ENCODE measurements at places on chromosomes 6 and 20. TPM values are rescaled to one million over a fixed set of nuclear protein-coding genes. Genes with fewer than 3 reads are reported as not detected.

Gene SEMG1
- not detected for polyA plus RNA-seq

Gene C6orf15
- not detected for polyA plus RNA-seq

Gene SALL4
- 0.93 TPM for polyA plus RNA-seq

Gene SLC13A3
- polyA plus RNA-seq: 10.7 TPM

Gene IMPG1
- 0.52 TPM for polyA plus RNA-seq

Gene TULP4
- 18.9 TPM for polyA plus RNA-seq

Gene GMDS
- 67.1 TPM for polyA plus RNA-seq

Gene ESR1
- polyA plus RNA-seq: 1.9 TPM

Gene PARD6B
- polyA plus RNA-seq: 1.3 TPM

Gene MDFI
- polyA plus RNA-seq: 49.5 TPM

Gene TASP1
- 14.7 TPM for polyA plus RNA-seq

Gene IL17F
- polyA plus RNA-seq: 0.63 TPM

Gene RUNX2
- polyA plus RNA-seq: 9.5 TPM

Gene DEFB132
- polyA plus RNA-seq: not detected

Gene LHFPL5
- polyA plus RNA-seq: 0.24 TPM

Gene FAM210B
- polyA plus RNA-seq: 84.7 TPM

Gene ISM1
- polyA plus RNA-seq: 5.3 TPM

Gene RBPJL
- polyA plus RNA-seq: not detected

Gene CYP24A1
- 0.80 TPM for polyA plus RNA-seq

GRCh38 chr6:135627092-135627715, 129.7 kb upstream of the AHI1 start:
- DNase-seq: no peak

GRCh38 chr6:101630941-101631340, 237.4 kb downstream of the GRIK2 start:
- DNase-seq: no peak

GRCh38 chr6:105326216-105326615, 76.7 kb downstream of the PREP start:
- no peak for DNase-seq

GRCh38 chr6:168559574-168560098, 118.7 kb downstream of the SMOC2 start:
- DNase-seq: no peak

DNA sequence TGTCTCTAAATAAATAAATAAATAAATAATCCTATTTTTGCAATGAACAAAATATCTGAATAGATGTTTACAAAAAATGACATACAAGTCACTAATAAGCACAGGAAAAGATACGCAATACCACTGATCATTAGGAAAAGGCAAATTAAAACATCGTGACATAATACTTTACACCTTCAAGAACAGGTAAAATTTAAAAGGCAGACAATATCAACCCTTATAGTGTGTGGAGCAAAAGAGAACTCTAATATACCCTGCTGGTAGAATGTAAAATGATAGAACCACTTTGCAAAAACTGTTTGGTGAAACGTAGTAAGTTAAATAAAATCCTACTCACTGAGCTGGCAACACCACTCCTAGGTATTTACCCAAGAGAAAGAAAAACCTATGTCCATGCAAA, 67.4 kb downstream of the ZMYND8 start:
- DNase-seq: no peak

GRCh38 chr20:63080411-63080810, 73.6 kb upstream of the BHLHE23 start:
- DNase-seq: no peak

GRCh38 chr20:32655903-32656512, 17.7 kb downstream of the C20orf203 start:
- DNase-seq: no peak

DNA sequence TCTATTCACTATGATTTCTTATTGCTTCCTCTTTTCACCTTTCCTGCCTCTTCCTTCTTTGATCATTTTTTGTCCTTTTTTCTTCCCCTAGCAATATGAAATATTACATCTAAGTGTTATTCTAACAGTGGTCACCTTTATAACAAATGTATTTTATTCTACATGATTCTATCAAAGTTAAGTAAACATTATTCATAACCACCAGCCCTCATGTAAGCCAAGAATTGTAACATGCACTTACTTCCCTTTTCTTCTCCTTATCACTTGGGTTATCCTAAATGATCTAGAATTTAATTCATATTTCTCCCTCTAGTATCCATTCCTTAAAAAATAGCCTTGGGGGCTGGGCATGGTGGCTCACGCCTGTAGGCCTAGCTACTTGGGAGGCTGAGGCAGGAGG, 88.3 kb upstream of the SLC22A23 start:
- no peak for DNase-seq

DNA sequence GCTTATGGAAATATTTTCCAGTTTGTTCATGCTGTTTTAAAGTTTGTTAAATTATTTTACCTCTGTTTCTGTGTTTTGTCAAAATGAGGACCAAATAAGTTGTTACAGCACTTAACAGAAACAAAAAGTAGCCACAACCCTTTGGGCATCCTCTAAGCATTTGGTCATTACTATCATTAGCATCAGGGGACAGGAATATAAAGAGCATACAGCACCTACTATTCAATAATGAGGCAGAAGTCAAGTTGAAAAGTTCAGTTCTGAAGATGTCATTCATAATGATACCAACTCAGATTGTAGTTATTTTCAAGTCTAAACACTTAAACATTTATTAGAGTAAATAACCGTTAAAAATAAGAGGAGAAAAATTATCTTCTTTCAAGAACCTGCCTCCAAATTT, 862.3 kb upstream of the FLRT3 start:
- no peak for DNase-seq

DNA sequence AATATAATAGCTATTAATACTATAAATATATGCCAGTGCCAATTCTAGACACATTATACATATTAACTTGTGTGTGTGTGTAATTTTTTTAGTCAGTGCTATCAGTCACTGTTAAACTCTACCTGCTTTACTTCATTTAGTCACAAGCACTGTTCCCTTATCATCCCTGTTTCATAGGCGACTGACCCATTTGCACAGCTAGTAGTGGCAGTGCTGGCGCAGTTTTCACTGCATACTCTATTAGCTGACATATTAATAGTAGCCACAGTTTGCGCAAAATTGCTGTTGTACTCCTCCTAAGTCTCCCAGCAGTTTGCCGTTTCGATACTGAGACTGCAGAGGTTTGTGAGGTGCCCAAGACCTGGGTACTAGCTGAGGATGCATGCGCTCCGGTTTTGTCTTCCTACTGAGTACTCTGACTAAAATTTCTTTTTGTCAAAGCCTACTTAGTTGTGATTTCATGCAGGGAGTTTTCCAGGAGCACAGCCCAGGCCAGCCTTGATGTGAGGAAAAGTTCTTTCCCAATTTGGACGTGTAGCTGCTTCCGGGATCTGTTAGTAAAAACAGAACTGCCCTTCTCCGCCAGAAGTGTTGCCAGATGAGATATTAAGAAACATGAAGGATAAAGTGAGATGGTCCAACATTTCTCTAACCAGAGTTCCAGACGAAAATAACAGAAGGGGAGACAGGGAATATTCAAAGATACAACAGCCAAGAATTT, 5.6 kb downstream of the BAG2 start:
- DNase-seq: no peak

DNA sequence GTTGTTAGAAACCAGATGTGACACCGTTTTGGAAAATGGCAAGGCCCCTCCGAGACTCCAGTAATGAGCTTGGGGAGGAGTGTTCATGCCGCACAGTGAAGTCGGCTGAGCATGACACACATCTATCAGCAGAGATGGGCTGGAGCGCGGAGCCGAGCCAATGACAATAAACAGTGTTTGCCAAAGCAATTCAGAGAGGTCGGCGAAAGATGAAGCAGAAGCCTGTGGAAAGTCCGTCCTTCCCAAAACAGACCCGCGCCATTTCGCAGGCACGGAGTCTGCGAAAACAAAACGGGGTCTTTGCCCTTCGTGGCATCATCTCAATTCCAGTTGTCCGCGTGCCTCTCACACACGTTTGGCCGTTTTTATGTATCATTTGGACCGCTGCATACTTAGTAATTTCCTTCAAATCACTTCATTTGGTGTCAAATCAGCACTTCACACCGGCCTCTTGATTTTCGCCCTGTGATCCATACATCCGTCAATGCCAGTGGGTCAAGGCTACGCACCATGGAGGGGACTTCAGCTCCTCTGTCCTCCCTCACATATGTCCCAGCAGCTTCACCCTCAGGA, 71.3 kb downstream of the SULF2 start:
- no peak for DNase-seq

DNA sequence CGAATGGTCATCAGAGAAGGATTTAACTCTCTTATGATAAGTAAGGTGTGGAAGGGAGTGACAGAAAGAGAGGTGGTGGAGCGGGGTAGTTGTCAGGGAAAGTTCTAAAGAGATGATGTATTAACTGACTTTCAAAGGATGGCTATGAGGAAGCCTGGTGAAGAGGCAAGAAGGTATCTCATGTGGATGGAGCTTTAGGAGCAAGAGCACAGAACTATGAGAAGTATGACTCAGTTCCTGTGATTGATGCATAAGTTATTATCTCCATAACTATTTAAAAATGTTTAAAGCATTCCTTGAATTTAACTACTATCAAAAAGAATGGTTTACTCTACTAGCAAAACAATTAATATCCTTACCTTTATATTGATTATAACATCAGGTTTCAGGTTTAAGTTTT, 28.8 kb downstream of the AK9 start:
- no peak for DNase-seq

- DNase-seq: peak; percentile 26
Observed at GRCh38 chr6:160137989-160138835, 16.6 kb downstream of the SLC22A1 start.

DNA sequence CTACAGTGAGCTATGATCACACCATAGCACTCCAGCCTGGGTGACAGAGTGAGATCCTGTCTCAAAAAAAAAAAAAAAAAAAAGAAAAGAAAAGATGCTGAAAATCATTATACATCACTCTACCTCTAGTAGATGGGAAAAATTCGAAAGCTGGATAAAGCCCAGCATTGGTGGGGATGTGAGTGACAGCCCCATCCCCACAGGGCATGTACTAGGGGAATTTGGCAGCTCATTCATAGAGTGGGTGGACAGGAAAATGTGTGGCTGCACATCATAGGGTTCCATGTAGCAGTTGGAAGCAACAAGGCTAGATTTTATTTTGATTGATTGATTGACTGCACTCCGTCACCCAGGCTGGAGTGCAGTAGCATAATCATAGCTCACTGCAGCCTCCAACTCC, 42.0 kb downstream of the MRPL14 start:
- no peak for DNase-seq

DNA sequence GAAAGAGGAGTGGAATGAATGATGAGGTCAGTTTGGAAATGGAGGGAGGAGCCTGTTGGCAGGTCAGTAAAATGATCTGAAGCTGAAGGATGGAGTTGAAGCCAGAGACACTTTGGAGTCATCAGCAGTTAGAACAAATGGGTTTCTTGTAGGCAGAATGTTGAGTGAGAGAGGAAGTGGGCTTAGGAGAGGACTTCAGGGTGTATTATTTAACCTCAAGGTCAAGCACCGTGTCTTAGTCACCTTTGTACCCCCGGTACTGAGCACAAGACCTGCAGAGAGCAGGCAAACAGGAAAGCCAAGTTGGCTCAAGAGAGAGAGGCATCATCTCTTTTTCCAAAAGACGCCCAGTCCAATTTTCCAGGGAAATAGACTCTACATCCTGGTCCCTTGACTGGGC, 23.3 kb downstream of the C20orf173 start:
- DNase-seq: no peak

GRCh38 chr6:112269114-112269513, 14.7 kb upstream of the LAMA4 start:
- DNase-seq: no peak

- DNase-seq: no peak
Observed at GRCh38 chr6:24876499-24877465, 59.0 kb downstream of the RIPOR2 start.

DNA sequence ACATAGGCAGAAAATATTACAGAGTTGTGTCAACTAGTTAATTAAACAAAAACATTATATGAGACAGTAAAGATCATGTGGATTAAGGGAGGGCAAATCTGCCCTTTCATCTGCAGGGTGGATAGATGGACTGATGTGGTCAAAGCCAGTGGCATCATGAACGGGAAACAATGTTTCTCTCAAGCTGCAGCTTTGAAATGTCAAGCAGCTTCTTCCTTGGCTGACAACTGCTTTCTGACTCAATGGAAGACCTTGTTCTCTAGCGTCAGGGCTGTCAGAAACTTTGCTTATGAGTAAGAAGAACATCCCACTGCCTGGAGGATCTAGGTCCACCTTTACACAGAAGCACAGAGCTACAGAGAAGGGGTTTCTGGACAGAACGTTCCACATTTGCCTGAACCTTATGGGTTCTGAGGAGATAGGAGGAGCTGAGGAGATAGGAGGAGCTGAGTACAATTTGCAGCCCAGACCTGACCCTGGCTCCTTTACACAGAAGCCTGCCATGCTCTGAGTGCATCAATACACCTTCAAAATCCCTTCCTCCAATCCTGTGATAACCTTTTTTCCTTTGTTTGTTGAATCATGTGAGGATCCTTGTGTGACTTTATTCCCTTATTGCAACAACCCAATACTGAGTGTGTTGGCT, 6.1 kb downstream of the CST5 start:
- DNase-seq: no peak

DNA sequence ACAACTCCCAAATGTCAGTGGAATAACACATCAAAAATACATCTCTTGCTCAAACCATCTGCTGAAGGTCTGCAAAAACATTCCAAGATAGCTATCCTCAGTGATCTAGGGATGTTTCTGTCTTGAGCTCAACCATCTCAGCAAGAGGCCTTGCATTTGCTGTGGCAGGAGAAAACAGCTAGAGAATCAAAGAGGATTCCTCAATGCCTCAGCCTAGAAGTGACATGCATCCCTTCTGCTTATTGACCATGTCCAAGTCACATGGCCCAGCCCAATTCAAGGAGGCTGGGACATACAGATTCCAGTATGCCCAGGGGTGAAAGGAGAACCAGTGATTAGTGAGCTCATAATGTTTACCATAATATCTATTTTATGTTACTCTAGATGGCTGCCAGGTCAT, 269.5 kb downstream of the PLCB1 start:
- DNase-seq: no peak

- DNase-seq: no peak
Observed at GRCh38 chr20:906703-907270, 9.3 kb downstream of the ANGPT4 start.

GRCh38 chr6:89308525-89309395, 6.3 kb downstream of the GABRR2 start:
- no peak for DNase-seq

GRCh38 chr6:37099442-37099841, 70.5 kb upstream of the PIM1 start:
- DNase-seq: no peak

GRCh38 chr6:95120984-95121383, 456.4 kb upstream of the MANEA start:
- no peak for DNase-seq

GRCh38 chr20:51284176-51284575, 258.3 kb downstream of the NFATC2 start:
- no peak for DNase-seq

DNA sequence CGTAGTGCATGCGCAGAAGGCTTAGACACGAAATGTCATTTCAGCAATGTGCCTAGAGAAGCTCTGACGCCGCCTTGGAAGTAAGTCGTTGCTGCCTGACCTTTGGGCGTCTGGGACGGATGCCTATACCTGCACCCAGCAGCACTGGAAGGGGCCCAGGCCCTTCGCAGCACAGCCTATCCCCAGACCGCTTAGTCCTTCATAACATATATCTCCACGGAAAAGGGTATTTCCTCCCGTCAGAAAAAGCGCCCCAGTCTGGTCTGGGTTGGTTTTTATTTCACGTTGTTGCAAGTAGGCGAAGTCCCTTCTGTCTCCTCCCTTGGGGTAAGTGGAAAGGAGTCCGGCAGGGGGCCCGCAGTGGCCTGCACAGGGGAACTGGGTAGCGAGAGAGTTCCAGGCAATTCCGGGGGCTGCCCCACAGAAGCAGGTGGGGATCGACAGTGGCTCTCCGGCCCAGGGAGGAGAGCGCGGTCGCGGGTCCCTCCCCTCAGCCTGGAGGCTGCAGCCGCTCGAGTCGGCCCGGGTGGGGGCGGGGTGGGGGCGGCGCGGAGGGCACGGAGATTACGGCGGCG, 559 bp upstream of the EYA4 start:
- DNase-seq: no peak

Measured in left renal pelvis (tissue), 4 donors.